ENCODE measurements at places on chromosomes 1 and 21.
A peak's percentile ranks its signal among the peaks of the same experiment; 100 is the strongest.

DNA sequence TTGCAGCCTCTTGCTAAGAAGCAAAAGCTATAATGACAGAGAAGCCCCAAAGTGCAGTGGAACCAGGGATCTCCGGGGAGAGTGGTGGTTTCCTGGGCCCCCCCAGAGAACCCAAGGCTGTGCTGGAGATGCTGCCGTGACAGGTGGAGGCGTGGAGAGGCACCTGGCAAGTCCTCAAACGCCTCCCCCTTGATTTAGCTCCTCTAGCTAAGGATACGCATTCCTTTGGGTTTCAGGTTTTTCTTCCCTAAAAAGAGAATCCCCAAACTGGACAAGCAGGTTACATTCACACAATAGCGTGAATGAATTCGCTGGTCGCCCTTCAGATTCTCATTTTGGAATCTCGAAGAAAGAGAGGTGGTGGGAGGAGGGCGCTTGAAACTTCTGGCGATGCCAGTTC, 853 bp upstream of the ATP1A1 start:
- DNase-seq: no peak

DNA sequence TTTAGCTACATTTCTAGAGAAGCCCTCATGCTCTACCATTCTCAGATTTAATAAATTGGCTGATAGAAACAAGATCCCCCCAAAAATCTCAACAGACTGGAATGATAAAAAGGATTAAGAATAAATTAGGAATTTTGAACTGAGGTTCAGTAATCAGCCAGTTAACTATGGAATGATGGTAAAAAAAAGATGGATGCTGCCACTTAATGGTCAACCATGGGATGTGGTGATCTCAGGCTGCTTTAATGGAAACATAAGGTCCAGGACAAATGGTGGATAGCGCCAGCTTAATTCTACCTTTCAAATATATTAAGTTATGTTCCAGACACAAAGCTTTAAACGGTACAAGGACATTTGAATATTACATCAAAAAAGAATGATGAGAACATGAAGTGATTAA, 49.9 kb downstream of the CCN1 start:
- DNase-seq: no peak

- no peak for DNase-seq
Measured at GRCh38 chr1:184340984-184341383, 45.8 kb upstream of the C1orf21 start.

DNA sequence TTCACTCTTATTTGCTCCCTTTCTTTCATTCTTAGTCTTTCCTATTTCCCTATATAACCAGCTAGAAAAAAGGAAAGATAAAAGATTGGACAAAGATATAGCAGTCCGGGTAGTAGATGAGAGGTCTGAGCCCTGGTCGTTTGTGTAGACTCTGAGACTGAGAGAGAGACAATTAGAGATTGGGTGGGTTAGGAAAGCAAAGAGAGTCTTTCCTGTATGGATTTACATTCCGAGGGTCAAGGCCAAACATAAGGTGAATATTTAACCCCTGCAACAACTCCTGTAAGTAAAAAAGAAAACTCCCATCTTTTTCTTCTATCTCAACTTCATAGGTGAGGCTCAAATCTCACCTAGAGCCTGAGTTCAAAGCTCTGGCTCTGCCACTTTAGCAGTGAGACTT, 218.0 kb upstream of the FGGY start:
- no peak for DNase-seq

DNA sequence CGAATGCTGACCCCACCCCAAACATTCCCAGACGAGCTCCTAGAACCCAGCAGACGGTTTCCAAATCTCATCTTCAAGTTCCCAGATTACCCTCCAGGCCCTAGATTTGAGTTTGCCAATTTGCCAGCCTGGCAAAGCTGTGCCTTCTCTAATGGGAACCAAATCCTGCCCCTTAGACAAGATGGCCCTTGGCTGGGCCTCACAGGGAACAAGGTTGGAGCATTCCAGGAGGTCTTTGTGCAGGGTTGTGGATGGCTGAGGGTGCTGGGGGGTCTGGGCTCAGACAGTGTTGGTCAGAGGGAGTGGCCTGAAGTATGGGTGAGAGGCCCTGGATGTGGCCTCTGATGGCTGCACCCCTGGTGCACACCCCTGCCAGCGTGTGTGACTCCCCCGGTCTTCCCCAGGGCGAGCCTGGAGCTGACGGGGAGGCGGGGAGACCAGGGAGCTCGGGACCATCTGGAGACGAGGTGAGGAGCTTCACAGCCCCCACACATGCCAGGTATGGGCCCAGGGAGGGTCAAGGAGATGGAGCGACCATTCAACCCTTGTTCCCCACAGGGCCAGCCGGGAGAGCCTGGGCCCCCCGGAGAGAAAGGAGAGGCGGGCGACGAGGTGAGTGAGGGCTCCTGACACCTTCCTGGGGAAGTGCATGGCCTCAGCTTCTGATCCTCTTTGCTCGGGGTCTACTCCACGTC, 10.2 kb downstream of the COL6A1 start:
- no peak for DNase-seq

GRCh38 chr1:191674626-191675179, 483.6 kb upstream of the RGS18 start:
- peak; percentile 16 for DNase-seq

GRCh38 chr1:14098294-14098913, 398.4 kb downstream of the PRDM2 start:
- no peak for DNase-seq

DNA sequence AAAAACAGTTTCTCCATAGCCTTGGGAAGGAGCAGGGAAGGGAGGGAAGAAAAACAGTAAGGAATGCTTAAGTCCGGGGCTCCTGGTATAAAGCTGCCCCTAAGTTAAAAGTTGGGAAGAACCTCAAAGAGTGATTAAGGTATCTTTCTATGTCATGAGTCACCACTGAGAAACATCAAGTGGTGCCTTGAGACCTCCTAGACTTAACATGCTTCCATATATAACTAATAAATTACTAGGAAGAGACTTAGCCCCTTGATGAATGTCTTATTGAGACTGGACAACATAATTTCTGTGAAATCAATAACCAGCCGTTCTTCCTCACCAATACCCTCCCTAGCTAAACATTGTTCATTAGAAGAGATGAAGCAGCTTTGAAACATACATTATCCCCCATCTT, 121.8 kb upstream of the SLC44A3 start:
- DNase-seq: no peak

GRCh38 chr1:58857680-58858673, 74.1 kb upstream of the JUN start:
- DNase-seq: peak; percentile 30

DNA sequence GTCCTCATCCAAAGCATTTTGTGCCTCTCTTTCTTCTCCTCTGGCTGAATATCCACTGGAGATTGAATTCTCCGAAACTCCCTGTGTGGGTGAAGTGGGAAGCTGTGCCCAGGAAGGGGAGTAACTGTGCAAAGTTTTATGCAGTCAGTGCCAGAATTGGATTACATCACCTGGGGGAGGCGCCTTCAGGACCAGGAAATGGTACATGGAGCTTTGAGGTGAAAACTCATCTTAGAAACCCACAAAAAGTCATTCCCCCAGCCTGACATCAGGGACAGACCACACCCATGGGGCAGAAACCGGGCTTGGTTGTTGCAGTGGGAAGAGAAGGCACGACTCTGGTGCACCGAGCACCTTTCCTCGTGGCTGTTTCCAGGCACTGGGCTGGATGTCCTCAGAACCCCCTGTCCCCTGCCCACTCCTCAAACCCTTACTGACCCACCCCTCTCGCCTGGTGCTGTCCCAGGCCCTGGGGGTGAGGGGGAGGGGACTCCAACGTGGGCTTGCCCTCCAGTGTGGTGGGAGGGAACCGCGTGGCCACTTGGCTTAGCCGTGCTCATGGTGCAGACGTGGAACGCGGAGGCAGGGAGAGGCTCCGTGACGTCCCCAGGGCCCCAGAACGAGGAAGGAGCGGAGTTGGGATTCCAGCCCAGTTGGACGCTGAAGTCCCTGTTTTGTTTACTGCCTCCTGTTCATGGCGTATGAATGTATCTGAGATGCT, 15.7 kb downstream of the TFF3 start:
- DNase-seq: no peak

GRCh38 chr1:156648951-156649350, 7.0 kb downstream of the BCAN start:
- no peak for DNase-seq

DNA sequence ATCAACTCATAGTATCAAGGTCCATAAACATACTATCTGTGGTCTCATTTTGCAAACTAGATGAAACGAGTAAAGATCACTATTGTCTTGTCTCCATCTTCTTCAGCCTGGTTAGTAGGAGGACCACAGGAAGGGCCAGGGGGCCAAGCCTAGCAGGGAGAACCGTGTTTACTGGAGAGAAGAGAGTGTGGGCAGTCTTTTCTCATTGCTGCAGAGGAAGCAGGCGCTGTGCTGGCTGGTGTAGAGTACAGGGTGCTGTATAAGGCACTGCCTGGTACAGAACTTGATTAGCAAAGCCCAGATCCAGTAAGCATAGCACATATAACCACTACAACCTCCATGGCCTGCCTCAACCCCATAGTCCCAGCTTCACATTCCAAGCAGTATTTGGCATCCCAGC, 10.0 kb upstream of the B4GALT3 start:
- no peak for DNase-seq

GRCh38 chr1:48066936-48067335, 69.8 kb upstream of the TRABD2B start:
- no peak for DNase-seq

DNA sequence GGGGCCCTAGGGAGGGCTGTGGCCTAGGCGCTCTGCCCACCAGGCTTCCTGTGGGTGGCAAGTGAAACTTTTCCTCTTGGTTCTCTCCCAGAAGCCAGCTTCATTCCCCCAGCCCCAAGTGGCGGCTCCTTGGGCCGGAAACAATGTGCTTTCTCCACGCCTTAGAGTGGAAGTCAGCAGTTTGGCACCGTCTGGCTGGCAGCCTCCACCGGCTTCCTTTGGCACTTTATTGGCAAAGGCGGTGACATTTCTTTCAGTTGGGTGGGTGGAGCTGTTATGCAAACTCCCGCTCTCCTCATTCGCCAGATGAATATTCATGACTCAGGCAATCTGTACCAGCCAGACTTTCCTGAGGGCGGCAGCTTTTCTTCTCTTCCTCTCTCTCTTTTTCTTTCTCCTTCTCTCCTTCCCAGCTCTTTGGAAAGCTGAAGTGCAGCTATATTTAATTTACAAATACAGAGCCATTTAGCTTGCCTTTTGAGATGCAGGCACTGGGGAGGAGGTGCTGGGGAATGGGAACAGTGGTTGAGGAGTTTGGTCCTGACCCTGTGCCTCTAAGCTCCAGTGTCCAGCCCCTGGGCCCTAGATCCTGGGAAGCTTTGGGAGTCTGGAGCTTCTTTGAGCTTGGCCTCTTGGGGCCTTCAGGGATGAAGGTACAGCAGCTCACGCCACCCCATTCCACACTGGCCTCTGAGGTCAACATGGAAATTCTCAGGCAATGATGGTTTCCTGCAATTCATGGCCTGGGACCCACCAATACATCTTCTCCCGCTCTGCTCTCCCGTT, 67.8 kb upstream of the POU3F1 start:
- DNase-seq: no peak

DNA sequence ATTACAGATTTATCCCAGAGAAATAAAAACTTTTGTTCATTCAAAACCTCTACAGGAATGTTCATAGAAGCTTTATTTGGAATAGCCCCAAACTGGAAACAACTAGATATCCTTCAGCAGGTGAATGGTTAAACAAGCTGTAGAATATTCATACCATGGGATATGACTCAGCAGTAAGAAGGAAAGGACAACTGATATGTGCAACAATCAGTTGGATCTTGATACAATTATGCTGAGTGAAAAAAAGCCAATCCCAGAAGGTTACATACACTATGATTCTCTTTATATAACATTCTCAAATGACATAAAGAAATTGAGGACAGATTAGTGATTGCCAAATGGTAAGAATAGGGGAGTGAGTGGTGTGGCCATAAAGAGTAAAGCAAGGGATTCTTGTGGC, 376.7 kb downstream of the S1PR1 start:
- DNase-seq: no peak

DNA sequence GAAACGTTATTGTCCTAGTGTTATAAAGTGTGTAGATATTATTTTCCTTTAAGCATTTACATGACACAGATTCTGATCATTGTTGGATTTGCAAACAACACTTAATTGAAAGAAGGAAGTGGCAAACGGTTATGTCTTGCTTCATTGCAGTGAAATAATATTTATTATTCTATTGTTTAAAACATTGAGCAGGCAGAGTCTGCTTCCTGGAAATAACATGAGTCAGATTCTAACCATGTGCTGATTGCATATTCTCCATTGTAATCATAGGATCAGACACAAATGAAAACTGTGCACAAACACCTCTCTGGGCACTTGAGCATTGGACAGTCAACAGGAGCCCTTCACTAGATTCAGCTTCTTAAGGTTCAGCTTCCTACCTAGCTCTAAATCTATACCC, 46.8 kb upstream of the USP25 start:
- DNase-seq: no peak

GRCh38 chr1:172670316-172670715, 11.4 kb downstream of the FASLG start:
- DNase-seq: no peak

GRCh38 chr1:162250004-162250730, 126.5 kb downstream of the SPATA46 start:
- DNase-seq: no peak

DNA sequence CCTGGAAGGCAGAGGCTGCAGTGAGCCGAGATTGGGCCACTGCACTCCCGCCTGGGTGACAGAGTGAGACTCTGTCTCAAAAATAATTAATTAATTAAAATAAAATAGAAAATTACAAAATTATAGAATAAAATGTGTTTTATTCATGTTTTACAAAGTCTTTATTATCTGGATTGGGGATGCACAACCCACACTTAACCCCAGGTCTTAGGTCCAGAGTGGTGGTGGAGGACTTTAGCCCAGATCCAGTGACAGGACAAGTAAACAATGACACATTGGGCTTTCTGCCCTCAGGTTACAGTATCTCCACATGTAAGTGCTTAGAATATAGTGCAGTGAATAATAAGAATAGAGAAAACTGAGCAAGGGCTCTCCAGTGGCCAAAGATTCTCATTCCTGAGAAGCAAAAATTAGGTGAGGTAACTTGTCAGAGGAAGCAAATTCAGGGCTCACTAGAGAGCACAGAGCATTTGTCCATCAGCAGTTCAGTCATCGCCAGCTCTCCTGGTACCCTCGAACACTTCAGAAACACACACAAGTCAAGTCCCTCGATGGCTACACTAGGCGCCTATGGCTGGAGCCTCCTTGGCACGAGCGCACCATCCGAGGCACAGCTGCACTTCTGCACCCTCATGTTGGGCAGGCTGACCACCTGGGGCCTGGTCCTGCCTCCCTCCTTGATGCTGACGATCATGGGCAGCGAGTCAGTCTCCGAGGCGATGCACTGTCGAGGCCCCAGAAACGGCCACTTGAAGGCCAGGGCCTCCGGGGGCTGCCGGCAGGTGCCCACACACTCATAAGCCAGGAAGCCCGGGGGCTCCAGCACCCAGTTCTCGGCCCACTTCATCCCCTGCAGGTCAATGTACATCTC, 2.6 kb downstream of the LEFTY1 start:
- DNase-seq: no peak
